NCI-H2081 treated with DMSO at 0.1 percent for 48 hours (cell line): ENCODE measurements at places on chromosomes 3 and 15.

- DNase-seq, result no peak
Measured at GRCh38 chr3:88137836-88138235, 11.9 kb upstream of the C3orf38 start.

GRCh38 chr3:64691051-64691450 lies 3.3 kb upstream of the ADAMTS9 start:
- DNase-seq, result no peak

- no peak for DNase-seq
Measured at GRCh38 chr3:100910986-100911385, 82.2 kb downstream of the ABI3BP start.

DNA sequence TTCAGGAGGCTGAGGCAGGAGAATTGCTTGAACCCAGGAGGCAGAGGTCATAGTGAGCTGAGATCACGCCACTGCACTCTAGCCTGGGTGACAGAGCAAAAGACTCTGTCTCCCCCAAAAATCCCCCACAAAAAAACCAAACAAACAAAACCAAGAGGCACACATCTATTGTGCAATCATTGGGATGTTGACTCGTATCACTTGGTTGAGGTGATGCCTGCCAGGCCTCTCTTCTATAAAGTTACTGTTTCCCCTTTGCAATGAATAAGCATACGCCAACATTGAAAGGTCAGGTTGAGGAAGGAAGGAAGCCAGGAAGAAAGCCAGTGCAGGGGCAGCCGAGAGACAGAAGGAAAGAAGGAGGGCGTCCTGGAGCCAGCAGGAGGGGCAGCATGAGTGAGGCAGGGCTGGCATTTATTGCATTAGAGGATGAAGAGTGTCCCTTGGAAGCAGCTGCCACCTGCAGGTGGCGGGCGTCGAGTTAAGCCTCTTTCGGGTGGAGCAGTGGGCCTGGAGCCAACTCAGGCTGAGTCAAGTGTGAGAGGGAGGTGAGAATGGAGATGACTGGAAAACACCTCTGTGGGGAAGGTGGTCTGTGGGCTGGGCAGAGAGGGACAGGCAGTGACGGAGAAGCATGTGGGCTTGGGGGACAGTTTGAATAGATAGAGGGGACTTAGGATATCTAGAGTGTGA lies 8.3 kb upstream of the CSPG4 start:
- DNase-seq, result no peak

- DNase-seq, result no peak
Measured at GRCh38 chr3:150268426-150269391, 139.4 kb upstream of the TSC22D2 start.

GRCh38 chr3:146222204-146223046 lies 28.5 kb downstream of the PLSCR4 start:
- no peak for DNase-seq

GRCh38 chr3:161548301-161548700 lies 51.7 kb downstream of the OTOL1 start:
- DNase-seq, result no peak

DNA sequence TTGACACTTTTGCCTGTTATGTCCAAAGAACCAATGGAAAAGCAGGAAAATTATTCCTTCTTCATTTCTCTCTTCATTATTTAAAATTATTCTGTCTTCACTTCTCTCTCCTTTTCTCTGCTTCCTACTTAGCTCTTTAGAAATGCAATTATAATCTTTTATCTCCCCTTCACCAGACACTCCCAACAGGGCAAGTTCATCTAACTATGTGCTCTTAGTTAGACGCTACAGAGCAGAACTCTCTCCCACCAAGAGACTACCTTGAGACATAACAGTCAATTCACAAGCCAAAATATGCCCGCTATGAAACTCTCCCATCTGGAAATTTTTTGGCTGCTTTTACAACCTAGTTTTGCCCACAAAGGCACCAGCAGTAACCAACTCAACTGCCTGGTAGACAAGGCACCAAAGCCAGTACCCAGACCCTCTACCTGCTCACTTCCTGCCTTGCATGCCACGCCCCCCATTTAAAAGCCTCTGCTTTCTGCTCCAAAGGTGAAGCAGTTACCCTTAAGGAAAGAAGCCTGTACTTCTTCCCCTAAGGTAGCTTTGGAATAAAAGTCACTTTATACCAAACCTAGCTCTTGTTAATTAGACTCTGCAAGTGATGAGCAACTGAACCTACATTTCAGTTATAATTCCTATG lies 28.1 kb downstream of the CCRL2 start:
- no peak for DNase-seq

- peak; percentile 41 for DNase-seq
Measured at GRCh38 chr3:14876921-14877333, 58.2 kb downstream of the FGD5 start.

DNA sequence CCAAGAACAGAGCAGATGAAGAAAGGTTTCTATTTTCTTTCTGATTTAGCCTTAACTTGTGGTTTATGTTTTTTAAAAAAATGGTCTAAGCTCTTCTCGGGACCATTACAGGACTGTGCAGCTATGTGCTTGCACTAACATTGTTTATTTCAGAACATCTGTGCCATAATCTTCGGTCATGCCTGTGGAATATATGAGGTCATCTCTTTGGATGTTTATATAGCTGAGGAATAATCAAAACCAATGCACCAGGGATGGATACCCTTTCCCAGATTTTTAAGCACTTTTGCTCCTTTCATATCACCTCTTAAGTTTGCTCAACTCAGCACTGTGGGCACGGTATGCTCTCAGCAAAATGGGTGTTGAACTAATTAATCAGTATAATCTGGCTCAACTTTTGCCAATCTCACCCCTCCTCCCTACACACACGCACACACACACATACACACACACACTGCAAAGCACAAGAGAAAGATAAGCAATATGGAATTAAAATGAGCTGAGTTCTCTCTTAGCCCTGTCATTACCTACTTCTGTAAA lies 268.5 kb upstream of the TMC3 start:
- DNase-seq, result no peak

GRCh38 chr3:3560591-3561311 lies 238.5 kb upstream of the LRRN1 start:
- DNase-seq, result no peak

DNA sequence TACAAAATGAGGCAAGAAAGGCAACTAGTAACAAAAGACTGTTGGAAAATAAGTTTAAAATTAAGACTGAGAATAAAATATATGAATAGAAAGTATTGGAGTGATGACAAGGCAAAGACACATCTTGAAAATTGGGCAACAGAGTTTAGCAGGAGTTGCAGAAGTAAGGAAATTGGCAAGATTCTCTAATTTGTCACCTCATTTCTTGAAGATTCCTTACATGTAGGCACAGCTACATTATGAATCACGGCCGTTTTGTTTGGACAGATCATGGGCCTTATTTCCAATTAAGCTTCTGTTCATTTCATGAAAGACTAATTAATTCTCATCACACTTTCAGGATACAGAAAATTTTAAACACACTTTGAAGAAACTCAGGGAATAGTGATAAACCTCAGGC lies 170.1 kb downstream of the ROBO1 start:
- no peak for DNase-seq

GRCh38 chr15:83904107-83905040 lies 250.5 kb downstream of the ADAMTSL3 start:
- DNase-seq, result no peak

DNA sequence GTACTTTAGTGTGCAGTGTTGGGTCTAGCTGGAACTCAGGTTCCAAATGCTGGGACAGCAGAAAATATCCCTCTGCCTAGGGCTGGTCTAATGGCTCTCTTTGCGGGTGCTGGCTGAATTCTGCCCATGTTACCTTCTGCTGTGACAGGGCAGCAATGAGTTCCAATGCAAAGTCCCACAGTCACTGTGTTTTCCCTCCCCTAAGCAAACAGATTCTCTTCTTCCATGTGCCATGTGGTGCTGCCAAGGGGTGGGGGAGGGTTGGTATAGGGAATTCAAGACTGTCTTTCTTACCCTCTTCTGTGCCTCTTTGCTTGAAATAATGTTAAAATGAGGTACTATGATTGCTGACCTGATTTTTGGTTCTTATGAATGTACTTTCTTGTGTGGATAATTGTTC lies 229.6 kb downstream of the GBE1 start:
- no peak for DNase-seq

DNA sequence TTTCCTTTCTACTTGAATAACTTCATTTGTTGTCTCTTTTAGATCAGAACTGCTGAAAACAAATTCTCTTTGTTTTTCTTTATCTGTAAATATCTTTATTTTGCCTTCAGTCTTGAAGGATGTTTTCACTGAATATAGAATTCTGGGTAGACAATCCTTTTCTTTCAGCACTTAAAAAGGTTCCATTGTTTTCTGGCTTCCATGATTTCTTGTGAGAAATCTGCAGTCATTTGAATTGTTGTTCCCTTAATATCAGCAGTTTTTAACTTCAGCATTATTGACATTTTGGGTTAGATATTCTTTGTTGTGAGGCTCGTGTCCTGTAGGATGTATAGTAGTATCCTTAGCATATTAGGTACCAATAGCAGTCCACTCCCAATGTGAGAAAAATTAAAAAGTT lies 65.8 kb downstream of the SV2B start:
- DNase-seq, result no peak

DNA sequence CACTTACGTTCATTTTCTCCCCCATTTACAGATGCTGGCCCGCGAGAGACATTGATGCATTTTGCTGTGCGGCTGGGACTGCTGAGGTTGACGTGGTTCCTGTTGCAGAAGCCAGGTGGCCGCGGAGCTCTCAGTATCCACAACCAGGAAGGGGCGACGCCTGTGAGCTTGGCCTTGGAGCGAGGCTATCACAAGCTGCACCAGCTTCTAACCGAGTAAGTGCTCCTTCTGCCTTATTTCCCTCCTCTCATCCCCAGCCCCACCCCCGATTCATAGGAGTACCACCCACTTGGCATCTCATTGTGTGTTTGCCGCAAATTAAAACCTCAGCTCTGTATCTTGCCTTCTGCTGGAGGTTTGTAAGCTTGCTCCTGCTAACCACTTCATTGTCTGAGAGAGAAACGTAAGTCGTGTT lies 163.3 kb downstream of the AKAP13 start:
- DNase-seq, result peak; percentile 25

GRCh38 chr3:44988073-44988472 lies 12.0 kb downstream of the EXOSC7 start:
- DNase-seq, result no peak

GRCh38 chr3:14137445-14137844 lies 12.6 kb downstream of the TMEM43 start:
- DNase-seq, result no peak

GRCh38 chr3:169744366-169745054 lies 20.4 kb downstream of the TERC start:
- DNase-seq, result no peak

GRCh38 chr15:79089890-79090486 lies 592 bp downstream of the RASGRF1 start:
- DNase-seq, result no peak

DNA sequence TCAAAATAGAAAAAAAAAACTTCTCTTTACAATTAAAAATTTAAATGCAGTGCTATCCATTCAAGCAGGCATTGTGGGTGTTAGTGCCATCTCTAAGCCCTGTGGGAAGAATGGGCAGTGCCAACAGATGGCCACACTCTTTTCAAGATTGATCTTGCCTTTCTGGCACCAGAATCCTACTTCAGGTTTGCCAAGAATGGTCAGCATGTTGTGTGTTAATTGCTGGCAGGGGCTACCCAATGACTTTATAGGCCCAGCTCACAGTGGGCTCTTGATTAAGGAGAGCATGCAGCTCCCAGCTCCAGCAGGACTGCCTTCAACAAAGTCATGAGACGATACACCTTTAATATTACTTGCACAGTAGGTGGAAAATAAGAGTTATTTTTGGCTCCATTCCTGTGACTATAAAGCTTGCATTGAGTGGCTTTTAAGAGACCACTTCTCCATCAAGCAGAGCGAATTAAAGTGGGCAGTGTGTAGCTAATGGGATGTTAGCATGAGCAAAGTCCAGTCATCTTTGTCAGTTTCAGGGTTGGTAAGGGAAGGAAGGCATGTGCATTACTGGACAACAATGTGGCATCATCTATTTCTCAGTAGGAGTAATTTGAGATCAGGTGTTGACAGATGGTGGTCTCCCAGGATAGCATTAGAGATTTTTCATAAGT lies 476.8 kb downstream of the C3orf38 start:
- DNase-seq, result no peak

GRCh38 chr3:14884665-14885064 lies 62.7 kb upstream of the NR2C2 start:
- no peak for DNase-seq

DNA sequence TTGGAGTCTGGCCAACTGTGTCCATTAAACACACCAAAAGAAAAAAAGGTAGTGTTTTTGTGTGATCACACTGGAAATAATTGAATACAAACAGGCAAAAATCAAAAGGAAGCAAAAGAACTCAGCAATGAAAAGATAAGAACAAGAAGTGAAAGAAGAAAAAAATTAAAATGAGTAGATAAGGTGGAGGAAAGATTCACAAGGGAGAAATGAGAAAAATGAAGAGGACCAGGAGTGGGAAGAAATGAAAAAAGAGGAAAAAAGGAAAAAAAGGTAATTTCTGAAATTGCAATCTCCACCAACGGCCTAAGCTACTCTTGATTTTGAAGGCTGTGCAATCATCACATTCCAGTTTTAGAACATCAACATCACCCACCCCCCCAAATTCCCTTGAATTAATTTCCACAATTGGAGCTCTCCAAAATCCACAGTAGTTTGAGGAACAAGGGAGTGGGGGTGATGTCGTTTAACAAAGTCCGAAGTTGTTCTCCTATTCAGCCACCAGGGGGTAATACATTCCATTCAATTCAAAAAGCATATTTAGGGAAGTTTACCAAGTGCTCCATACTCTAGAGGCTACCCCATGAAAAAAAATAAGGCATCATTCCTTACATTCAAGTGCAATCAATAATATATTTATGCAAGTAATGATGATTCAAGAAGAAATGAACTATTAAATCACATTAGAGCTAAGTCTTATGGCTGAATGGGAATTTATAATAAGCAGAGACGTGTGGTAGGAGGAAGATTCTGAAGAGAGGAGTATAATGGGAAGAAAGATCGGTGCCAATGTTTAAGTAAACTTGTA lies 37.4 kb downstream of the ZNF860 start:
- no peak for DNase-seq

- DNase-seq, result no peak
Measured at GRCh38 chr3:5756443-5756842, 568.9 kb downstream of the EDEM1 start.

GRCh38 chr3:165211721-165212120 lies 15.5 kb upstream of the SLITRK3 start:
- DNase-seq, result no peak

- DNase-seq, result no peak
Measured at GRCh38 chr3:94303897-94304296, 241.0 kb downstream of the NSUN3 start.

- DNase-seq, result no peak
Measured at GRCh38 chr3:136720091-136720490, 32.1 kb downstream of the STAG1 start.

GRCh38 chr3:164883171-164883570 lies 195.1 kb downstream of the SI start:
- no peak for DNase-seq
